ENCODE measurements at places on chromosomes 1 and 21.

DNA sequence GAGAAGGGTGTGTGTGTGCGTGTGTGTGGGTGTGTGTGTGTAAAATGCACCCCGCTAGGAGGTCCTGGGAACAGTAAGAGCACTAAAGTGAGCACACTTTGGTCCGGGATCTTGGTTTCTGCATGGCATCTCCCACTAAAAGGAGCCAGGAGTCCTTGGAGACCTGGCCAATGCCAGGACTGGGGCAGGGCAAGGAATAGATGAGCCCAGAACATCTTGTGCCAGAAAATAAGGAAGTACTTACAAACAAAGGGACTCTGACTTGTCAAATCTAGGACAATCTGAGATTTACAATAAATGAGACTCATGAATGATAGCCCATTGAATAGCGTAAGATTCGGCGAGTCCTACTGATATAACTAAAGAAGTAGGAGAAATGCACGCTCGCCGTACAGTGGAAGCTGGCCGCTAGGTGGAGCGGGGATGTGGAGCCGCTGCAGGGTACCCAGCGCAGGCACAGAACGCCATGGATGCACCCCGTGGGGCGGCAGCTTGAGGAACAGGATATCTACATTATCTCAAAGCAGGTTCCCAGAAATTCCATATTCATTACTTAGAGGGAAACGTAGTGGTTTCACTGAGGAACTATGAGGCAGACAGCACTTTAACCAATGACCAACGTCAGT, 7.1 kb downstream of the SLC37A1 start:
- no peak for DNase-seq

DNA sequence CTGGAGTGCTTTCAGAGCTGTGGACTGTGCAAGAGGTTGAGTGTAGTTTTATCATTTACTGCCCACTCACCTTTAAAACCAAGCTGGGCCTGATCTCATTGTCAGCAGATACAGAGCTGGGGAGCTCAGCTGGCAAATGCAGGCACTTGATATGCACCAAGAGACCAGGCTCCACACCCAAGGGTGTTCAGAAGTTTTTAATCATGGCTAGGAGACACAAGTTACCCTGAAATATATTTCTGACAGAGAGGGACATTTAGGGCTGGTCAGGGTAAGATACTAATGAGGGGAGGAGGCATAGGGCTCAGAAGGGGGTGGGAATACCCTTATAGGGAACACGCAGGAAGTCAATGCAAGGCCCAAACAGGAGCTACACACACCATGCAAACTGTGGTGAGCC, 153.7 kb downstream of the ELAVL4 start:
- DNase-seq = no peak

- DNase-seq = no peak
These were observed 1.5 kb downstream of the SPATC1L start for GRCh38 chr21:46182548-46183336.

DNA sequence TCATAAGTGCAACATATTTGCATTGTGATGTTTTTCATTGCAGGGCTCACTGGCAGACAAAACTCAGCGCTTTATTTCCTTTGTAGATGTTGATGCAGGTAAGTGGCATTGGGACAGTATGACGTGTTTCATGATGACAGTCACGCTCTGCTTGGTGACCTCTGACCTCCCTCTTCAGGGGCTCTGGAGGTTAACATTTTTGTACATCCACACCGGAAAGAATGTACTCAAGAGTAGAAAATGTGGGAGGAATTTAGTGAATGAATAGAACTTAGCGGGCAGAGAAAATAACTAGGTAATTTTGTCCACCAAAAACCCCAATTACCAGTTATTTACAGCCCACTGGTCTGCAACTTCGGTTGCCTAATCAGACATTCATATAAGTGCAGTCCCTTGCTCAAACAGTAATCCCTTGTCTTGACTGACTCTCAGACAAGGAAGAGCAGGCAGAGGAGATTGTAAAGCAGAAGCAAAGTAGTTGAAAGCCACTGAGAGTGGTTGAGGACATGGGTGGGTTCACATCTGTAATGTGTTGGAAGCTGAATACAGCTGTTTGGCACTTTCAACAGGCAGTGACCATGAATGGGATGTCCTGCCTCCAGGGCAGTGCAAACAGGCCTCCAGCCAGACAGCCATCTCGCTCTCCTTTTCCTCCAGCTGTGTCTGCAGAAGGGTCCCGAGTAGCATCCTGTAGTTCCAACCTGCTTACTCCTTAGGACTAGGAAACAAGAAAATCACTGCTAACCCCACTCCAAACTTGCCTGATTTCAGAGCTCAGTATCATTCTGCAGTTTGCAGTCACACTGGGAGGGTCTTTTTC, 188.9 kb downstream of the NRIP1 start:
- DNase-seq = no peak

- no peak for DNase-seq
These were observed 33.0 kb upstream of the PDPN start for GRCh38 chr1:13550663-13551062.

DNA sequence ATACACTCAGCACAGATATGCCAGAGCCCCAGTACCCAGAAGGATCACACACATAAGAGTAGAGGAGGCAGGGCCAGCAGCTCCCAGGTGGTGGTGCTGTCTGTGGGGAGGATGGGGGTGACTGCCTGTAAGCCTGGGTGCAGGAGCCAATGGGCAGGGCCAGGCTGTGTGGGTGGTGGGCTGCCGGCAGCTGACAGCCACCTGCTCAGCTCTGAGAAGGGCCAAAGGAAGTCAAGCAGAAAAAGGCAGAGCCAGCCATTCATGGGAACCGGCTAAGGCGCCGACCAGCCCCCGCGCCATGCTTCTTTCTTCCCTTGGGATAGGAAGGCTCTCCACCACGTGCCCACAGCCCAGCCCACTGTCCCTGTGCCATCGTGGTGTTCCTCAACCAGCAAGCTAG, 14.1 kb downstream of the PIK3C2B start:
- DNase-seq = no peak

GRCh38 chr1:14371771-14372497, 226.6 kb upstream of the KAZN start:
- no peak for DNase-seq

DNA sequence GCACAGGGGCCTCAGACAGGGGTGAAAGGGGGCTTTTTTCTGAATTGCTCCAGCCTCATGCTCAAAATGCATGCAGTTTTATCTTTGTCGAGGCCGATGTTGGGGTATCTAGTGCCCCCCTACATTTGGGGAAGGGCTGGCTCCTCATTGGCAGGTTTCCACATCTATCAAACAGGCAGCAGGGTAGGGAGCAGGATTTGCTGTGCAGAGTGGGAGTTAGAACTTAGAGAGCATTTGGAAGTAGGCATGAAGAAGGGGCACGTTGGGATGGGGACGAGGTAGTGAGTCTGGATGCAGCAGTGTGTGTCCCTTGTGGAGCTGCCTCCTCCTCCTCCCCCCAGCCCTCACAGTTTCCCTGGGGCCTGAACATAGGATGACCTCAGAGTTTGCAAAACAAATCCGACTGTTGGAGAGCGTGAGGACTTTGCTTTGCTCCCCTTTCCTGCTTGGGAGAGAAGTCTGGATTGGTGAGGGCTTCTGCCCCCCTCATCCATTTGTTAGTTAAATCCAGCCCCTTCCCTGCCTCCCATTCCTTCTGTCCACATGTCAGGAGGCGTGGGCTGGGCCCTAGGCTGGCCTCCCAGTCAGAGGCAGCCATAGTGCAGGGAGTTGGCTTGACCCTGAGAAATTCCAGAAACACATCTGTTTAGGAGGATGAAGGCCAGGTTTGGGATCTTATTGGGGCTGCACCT, 36.9 kb upstream of the GPR37L1 start:
- DNase-seq = no peak

DNA sequence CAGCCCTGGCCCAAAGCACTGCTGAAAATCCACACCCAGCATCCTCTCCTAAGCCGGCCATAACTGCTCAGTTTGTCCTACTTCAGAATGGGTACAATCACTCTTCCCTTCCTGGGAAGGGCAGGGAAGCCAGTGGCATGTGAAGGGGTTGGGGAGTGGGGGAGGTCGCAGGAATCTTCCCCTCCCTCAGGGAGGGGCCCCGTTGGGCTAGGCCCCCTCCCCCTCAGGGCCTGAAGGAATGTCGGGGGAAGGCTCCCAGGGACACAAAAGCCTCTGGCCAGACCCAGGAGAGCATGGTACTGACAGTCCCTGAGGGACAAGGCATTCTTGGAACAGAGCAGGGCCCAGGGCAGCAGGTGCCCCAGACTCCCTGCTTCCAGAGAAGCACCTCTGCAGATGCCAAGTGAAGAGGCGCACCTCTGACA, 1.2 kb downstream of the ELOVL1 start:
- no peak for DNase-seq

- no peak for DNase-seq
These were observed 1.1 kb upstream of the MTMR11 start for GRCh38 chr1:149937759-149938158.

DNA sequence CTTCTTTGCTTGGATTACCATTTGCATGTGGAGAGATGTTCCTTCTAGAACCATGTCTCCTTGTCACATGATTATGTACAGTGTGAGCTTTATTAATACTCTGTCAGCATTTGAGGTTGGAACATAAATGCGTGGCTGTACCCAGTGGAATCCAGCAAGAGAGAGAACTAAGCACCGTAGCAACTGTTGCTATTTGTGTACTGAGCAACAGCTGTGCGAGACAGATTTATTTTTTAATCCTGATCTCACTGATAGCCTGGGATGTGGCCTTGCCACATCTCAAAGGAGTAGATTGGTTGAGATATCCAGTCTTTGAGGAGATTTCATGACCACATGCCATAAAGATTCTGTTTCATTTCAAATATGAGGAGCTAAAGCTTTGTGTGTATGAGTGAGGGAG, 43.4 kb downstream of the KIF1B start:
- no peak for DNase-seq

GRCh38 chr1:93976711-93977597, 67.7 kb upstream of the GCLM start:
- no peak for DNase-seq

DNA sequence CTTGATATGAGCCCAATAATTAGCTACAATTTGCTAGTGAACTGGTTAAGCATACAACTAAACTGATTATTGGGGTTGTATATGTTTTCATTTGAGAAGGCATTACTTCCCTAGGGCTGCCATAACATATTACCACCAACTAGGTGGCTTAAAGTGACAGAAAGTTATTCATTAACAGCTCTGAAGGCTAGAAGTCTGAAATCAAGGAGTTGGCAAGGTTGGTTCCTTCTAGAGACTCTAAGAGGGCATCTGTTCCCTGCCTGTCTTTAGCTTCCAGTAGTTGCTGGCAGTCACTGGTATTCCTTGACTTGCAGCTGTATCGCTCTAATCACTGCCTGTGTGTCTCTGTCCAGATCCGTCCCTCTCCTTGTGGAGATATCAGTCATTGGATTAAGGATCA, 86.3 kb downstream of the LHX9 start:
- DNase-seq = no peak

- DNase-seq = no peak
These were observed 45.1 kb upstream of the MPC2 start for GRCh38 chr1:167981933-167982332.

Measured in activated T-helper 1 cell treated with anti-CD3 and anti-CD28 coated beads, Interleukin-2, amount 50 U/mL, for 16 hours (primary cell).